GM23338 (cell line): ENCODE measurements at places on chromosomes 12 and 14.

- H3K4me1 ChIP-seq, result peaks cover 5% of the 10 kb centered on the region; the same call in 1 of the 2 replicates
- no peak overlapping the region for H3K4me3 ChIP-seq
- no peak overlapping the region for H3K27ac ChIP-seq
- DNase-seq, result no peak
- H3K27me3 ChIP-seq, result no peaks in the 10 kb centered on the region
Observed at GRCh38 chr14:97866195-97866594, 1069.0 kb downstream of the VRK1 start.

DNA sequence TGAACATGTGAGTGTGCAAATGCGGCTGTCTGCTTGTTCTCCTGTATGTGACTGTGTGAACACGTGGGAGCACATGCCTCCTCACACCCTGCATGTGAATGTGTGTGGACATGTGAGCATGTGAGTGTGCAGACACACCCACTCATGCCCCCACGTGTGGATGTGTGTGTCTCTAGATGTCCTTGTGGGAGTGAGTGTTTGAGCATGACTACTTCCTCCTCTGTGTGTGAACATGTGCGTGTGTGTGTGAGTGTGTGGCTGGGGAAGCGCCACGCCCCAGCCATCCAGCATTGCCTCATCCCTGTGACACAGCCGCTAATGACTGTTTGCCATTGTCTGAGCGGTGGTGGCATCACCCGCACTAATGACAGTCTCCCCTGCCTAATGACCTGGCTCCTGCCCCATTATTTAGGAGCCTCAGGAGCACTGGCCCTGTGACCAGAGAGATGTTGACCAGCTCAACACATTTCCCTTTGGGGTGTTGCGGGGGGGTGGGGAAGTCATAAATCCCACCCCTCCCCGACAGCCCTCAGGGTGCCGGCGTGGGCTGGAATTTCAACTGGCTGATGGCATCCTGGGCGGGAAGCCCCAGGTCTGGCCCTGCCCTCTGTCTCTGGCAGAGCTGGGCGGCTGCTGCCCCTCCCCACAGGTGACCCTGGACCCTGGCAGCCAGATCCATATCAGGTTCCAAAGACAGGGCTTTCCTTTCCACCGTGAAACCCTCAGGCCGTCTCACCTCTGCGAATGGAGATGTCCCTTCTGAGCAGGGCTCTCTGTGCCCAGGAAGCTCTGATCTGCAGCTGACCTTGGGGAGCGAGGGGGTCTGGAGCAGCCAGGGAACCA lies 11.5 kb upstream of the KRT80 start:
- no peaks in the 10 kb centered on the region for H3K27me3 ChIP-seq

DNA sequence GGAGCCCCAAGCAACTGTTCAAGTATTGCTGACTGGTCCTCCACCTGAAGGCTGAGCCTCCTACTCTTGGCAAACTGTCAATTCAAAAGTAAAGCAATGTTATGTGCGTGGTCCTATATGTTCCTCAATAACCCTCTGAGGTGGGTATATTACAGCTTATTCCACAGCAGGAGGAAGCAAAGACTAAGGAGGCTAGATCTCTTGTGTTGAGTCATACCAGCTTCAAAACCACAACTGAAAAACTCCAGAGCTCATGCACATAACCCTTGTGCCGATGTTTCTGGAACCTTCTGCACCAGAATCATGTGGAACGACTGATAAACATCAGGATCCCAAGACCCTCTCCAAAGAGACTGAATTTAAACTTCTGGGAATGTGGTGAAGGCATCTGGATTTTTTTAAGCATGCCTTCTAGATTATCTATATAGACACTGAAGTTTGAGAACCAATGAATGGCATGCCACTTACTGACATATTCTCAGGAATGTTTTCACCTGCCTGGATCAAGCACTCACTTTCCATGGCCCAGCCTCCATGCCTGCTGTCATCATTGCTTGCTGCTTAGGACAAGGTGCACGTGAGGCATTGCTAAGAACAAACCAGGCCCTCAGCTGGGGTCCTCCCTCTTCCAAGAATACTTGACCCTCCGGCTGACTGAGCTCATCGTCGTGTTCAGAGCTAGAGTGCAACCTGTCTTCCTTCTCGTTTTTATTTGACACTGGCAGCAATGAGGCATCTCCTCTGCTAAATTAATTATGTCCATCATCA lies 194.7 kb downstream of the BCL11B start:
- H3K4me3 ChIP-seq, result no peak overlapping the region
- no peaks in the 10 kb centered on the region for H3K4me1 ChIP-seq
- H3K36me3 ChIP-seq, result no peaks in the 10 kb centered on the region
- DNase-seq, result no peak
- no peak overlapping the region for H3K27ac ChIP-seq

GRCh38 chr12:108797677-108798076 lies 59.7 kb downstream of the SSH1 start:
- H3K27ac ChIP-seq, result no peak overlapping the region
- H3K36me3 ChIP-seq, result peaks cover 5% of the 10 kb centered on the region
- peaks cover 24% of the 10 kb centered on the region for H3K4me1 ChIP-seq
- no peak overlapping the region for H3K4me3 ChIP-seq

- peaks cover 20% of the 10 kb centered on the region; the same call in 1 of the 2 replicates for H3K4me1 ChIP-seq
- peak overlapping the region; percentile 84; the same call in 1 of the 2 replicates for H3K27ac ChIP-seq
- H3K36me3 ChIP-seq, result peaks cover 26% of the 10 kb centered on the region
Observed at GRCh38 chr12:130879781-130880389, 8.0 kb downstream of the RAN start.

- DNase-seq, result no peak
- H3K4me1 ChIP-seq, result peaks cover under 1% of the 10 kb centered on the region; the same call in 1 of the 2 replicates
- no peak overlapping the region for H3K4me3 ChIP-seq
- H3K36me3 ChIP-seq, result no peaks in the 10 kb centered on the region; the same call in 1 of the 2 replicates
- no peak overlapping the region for H3K27ac ChIP-seq
Observed at GRCh38 chr14:77985211-77985615, 185.0 kb upstream of the NRXN3 start.

- no peaks in the 10 kb centered on the region for H3K36me3 ChIP-seq
- no peak overlapping the region for H3K4me3 ChIP-seq
- no peak overlapping the region for H3K27ac ChIP-seq
- H3K4me1 ChIP-seq, result no peaks in the 10 kb centered on the region
Observed at GRCh38 chr14:25108959-25109358, 59.0 kb upstream of the STXBP6 start.

- no peaks in the 10 kb centered on the region for H3K36me3 ChIP-seq
- H3K27me3 ChIP-seq, result no peaks in the 10 kb centered on the region
- H3K4me1 ChIP-seq, result 0 out of 2 replicates have a peak, but pooled peaks cover 8% of the 10 kb centered on the region
- no peak overlapping the region for H3K27ac ChIP-seq
- DNase-seq, result no peak
Observed at GRCh38 chr12:47413806-47414205, 292.0 kb downstream of the RPAP3 start.

DNA sequence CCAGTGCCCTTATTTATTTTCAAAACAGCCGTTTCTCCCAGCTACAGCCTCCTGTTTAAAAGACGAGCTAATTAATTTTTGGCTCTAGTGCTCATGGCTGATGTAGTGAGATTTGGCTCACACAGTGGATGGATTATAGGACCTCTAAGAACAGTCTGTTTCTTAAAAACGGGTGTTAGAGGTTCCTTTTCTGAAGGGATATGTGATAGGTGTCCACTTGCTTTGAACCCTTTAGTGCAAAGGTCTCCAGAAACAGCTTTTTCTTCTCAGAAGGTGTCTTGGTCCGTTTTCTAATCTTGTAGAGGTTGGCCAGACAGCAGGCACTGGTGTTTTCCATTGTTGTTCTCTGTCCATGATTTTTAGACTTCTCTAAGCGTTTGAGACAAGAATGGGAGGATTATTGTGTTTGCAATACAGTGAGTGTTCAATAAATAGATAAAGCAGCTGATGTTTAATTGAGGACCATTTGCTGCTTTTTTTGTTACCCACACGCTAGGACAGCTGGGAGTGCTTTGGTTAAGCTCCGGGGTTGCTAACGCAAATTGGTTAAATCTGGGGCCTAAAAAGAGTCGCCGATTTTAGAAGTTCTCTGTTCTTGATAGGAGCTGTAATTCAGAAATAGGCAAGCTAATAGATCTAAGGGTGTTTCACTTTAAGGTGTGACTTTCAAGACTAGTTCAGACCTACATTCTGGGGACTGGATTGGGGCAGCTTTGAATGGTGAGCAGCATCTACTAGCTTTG lies 1.0 kb downstream of the BORCS5 start:
- no peak for DNase-seq
- H3K27me3 ChIP-seq, result no peaks in the 10 kb centered on the region
- H3K27ac ChIP-seq, result peak overlapping the region; percentile 64
- H3K4me3 ChIP-seq, result peak overlapping the region; percentile 75

- DNase-seq, result no peak
- no peaks in the 10 kb centered on the region for H3K27me3 ChIP-seq
- no peaks in the 10 kb centered on the region for H3K36me3 ChIP-seq
- H3K4me3 ChIP-seq, result no peak overlapping the region
- peaks cover 4% of the 10 kb centered on the region for H3K4me1 ChIP-seq
- H3K27ac ChIP-seq, result no peak overlapping the region
Observed at GRCh38 chr12:6074427-6074826, 50.0 kb downstream of the VWF start.

- peak overlapping the region; percentile 69 for H3K4me3 ChIP-seq
- H3K4me1 ChIP-seq, result peaks cover 12% of the 10 kb centered on the region
- peak; percentile 43 for DNase-seq
Observed at GRCh38 chr12:122020795-122021192, 890 bp upstream of the BCL7A start.

DNA sequence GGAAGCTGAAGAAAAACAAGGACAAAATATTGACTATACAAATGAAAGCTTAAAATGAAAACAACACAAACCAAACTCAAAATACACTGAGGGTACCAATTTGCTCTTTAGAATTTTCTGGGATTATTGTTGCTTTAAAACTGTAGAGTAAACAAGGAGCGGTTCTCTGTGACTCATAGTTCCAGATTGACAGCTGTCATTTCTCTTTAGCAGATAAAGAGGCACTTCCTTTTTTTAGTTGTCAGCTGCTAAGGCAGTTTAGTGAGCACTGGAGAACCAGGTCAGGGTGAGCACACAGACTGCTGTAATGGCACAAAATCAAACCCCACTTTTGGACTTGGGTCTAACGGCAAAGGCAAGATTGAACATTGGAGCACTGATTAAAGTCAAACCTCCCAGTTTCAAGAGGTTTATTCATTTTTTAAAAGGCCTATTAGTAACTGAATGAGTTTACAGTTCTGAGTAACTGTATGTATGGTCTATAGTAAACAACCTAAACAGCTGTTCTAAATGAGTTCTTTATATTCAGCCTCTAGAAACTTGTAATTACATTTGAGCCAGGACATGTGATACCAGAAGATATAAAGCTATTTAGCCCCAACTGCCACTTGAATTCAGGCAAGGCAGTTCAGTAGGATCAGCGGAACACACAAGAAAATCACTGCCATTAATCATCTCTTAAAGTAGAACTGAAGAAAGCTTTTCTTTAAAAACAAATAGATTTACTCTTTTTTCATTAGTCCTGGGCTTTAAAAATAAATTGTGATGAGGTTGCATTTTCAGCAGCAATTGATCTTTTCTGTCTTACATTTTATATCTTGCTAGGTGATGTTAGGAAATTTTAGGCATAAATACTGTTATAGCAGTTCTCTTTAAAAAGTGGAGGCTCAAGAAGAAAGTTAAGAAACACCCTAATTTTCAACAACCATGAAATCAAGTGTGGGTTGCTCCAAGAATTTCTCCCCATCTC lies 71.7 kb upstream of the PRICKLE1 start:
- no peaks in the 10 kb centered on the region for H3K4me1 ChIP-seq
- no peak for DNase-seq
- H3K27me3 ChIP-seq, result no peaks in the 10 kb centered on the region

DNA sequence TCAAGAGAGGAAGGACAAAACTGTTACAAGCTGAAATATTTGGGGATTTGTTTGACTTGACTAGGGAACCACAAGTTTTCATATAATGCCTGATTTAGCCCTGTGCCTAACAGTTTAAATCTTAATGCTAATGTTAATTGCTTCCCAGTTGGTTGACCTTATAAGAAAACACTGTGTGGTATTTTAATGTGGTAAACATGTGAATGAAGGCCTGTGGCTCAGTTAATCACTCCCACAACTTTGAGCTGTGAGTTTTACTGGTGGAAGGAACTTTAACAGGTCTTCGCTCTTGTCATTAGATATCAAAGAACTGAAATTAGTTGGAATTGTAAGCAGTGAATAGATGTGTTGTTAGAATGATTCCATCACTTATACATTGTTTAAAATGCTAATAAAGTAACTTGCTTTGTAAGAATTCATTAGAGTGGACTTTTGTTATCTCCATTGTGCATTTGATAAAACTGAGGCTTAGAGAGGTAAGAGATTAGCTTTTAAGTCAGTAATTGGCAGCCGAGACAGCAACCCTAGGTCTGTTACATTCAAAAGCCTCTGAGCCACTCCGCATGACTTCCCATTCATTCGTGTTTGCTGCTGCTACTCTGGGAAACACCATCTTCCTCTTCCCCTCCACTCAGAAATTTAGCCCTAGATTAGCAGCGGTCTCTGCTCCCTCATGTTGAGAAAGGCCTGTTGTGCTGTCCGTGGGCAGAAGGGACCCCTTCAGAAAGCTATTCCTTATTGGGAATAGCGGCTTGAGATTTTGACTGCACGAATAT lies 1.0 kb upstream of the TBK1 start:
- peak overlapping the region; percentile 91 for H3K4me3 ChIP-seq
- H3K27me3 ChIP-seq, result no peaks in the 10 kb centered on the region
- peak overlapping the region; percentile 46 for H3K27ac ChIP-seq
